MM.1S (cell line): ENCODE measurements at places on chromosomes 5 and 9.

DNA sequence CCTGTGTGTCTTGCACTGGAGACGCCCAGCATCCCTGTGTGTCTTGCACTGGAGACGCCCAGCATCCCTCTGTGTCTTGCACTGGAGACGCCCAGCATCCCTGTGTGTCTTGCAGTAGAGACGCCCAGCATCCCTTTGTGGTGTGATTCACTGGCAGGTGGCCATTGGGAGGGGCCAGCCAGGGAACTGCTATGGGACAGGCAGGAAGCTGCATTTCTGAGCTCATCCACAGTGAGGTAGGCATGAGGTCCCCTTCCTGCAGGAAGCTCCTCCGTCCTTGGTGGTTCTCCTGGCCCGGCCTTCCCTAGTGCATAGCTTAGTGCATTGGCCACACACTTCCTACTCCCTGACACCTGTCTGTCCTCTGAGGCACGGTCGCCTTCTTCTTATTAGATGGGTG lies 43.5 kb downstream of the IRX1 start:
- no peak for DNase-seq

GRCh38 chr9:72497447-72498046 lies 23.9 kb upstream of the TMC1 start:
- no peak for DNase-seq

- DNase-seq = no peak
Measured at GRCh38 chr5:127515693-127516440, 1.6 kb upstream of the PRRC1 start.

DNA sequence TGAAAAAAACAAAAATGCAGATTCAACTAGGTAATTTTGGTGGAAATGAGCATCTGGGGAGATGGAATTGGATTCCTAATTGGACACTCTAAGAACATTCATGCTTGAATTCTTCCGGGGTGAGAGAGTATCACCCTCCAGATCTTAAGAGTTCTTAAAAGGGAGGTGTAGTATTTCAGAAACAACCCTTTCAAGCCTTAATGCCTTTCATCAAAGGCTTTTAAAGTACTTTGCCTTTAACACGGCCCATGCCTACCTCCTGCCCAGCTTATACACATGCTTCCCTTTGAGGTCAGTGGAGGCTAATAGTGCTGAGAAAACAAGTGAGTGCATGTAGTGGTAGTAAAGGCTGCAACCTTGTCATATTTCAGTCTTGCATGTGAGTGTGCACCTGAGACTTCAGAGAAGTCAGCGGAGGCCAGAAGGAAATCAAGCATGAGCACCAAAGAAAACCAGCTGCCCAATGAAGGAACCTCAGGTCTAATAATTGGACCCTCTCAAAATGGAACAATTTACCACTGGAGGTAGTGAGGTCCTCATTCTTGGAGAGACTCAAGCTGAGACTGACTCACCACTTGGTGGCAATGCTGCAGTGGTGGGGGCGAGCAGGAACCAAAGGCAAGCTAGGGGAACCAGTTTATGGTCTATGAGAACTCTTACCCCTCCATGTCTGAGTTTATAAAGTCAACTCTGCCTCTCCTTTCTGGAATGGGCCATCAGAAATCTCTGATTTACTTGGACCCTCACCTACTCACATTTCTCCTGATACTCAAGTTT lies 98.4 kb upstream of the GDNF start:
- DNase-seq = no peak

DNA sequence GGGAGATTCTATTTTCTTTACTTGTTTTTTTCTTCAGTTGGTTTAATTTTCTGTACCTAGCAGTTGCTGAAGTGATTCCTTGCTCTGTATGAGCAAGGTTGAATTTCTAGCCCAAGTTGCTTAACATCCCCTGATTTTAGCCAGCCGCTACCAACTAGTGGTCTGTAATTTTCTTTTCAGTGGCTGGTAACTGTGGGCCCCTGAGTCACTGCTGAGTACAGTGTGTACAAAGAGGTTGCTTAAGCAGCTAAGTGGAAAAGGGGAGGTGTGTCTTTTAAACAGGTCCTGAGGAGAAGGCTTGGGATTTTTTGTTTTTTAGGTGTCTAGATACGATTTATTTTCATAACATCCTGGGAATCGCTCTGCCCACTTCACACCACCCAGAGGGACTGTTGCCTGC lies 254.7 kb downstream of the NR3C1 start:
- no peak for DNase-seq

- no peak for DNase-seq
Measured at GRCh38 chr9:3321186-3321585, 204.6 kb downstream of the RFX3 start.

DNA sequence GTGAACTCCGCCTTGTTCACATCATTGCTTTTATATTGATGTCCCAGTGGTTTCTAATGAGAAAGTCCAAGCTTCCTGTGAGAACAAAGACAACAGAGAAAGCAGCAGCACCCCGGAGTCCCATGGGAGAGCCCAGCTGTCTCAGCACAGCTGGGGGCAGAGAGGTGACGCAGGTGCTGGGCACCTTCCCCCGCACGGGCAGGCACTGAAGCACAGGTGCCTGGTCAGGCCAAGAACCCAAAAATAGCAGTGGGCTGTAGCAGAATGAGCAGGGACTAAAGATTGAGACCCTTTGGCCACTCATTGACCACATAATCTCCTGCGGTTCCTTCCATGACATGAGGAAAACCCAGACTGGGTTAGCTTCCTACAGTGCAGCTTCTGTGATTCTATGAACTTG lies 18.8 kb downstream of the SRD5A1 start:
- no peak for DNase-seq

- no peak for DNase-seq
Measured at GRCh38 chr5:35741971-35742370, 114.7 kb upstream of the IL7R start.

GRCh38 chr5:75465480-75465879 lies 45.9 kb downstream of the CERT1 start:
- DNase-seq = no peak

DNA sequence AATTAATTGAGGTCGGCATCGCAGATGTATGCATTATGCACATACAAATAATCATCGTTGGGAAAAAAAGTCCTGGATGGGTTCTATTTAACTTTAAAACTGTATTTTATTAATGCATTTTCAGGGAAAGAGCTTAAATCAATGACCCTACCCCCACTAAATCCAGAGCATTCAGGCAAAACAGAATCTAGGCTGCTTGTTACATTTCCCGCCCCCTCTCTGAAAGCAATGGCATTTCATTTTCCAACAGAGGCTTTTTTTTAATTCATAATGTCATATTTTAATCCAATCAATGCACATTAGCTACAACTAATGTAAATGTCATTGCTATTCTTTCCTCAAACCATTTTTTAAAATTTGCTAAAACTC lies 117.4 kb upstream of the GRIA1 start:
- no peak for DNase-seq

- DNase-seq = no peak
Measured at GRCh38 chr5:72066705-72067107, 40.6 kb upstream of the MAP1B start.

DNA sequence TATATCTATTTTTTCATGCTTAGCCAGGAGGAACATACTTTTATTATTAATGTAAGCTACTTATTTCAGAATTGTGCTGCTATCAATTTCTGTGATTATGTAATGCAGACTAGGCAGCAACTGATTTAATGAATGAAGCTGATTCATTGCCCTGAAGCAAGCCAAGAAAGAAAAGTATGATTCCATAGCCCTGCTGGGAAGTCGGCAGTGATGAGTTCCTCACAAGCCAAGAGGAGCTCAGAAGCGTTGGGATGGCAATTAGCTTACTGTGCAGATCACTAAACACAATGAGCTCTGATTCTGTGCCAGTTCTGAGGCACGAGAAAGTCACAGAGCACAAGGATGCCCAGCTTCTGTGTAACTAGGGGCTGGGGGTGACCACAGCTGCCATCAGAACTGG lies 254.3 kb upstream of the KLF9 start:
- DNase-seq = no peak

GRCh38 chr5:39700523-39700922 lies 275.7 kb upstream of the DAB2 start:
- no peak for DNase-seq

- DNase-seq = no peak
Measured at GRCh38 chr5:129766798-129767197, 18.9 kb downstream of the MINAR2 start.

GRCh38 chr5:75681125-75681830 lies 36.0 kb downstream of the POC5 start:
- peak; percentile 42 for DNase-seq

- DNase-seq = no peak
Measured at GRCh38 chr9:114250235-114250568, 72.7 kb upstream of the ORM1 start.

DNA sequence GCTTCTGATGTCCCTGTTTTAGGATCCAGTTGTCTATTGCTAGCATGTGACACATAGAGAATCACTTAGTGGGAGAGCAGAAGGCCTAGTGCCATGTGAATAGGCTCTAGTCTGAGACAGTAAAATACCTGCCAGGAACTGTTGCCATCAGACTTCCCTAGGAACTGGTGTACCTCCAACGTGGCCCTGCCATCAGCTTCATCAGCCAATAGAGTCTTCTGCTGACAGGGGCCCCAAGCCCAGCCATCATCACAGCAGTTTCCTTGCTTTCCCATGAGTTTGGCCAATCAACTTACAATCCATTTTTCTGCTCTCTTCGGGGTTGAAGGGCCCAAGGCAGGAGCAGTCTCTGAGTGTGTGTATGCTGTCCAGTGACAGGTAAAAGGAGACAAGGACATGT lies 128.4 kb upstream of the ADRA1B start:
- no peak for DNase-seq

DNA sequence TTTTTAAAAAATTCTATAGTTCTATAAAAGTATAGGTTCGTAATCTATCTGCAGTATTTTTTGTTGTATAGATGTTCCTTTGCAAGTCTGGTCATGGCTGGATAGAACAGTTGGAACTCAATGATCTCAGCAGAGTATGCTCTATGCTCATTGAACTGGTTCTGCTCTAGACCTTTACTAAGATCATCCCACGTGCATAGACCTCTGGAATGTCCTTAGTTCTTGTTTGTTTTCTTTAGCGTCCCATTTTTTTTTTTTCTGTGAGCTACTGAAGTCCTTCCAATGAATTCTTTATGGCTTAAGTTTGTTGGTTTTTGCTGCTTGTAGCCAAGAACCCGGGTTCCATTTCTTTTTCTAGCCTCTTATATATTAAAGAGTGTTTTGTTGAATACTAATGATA lies 3.5 kb downstream of the TMEM38B start:
- DNase-seq = no peak

- no peak for DNase-seq
Measured at GRCh38 chr9:87592554-87593358, 95.1 kb downstream of the DAPK1 start.

GRCh38 chr5:16586556-16586955 lies 30.2 kb downstream of the RETREG1 start:
- no peak for DNase-seq

DNA sequence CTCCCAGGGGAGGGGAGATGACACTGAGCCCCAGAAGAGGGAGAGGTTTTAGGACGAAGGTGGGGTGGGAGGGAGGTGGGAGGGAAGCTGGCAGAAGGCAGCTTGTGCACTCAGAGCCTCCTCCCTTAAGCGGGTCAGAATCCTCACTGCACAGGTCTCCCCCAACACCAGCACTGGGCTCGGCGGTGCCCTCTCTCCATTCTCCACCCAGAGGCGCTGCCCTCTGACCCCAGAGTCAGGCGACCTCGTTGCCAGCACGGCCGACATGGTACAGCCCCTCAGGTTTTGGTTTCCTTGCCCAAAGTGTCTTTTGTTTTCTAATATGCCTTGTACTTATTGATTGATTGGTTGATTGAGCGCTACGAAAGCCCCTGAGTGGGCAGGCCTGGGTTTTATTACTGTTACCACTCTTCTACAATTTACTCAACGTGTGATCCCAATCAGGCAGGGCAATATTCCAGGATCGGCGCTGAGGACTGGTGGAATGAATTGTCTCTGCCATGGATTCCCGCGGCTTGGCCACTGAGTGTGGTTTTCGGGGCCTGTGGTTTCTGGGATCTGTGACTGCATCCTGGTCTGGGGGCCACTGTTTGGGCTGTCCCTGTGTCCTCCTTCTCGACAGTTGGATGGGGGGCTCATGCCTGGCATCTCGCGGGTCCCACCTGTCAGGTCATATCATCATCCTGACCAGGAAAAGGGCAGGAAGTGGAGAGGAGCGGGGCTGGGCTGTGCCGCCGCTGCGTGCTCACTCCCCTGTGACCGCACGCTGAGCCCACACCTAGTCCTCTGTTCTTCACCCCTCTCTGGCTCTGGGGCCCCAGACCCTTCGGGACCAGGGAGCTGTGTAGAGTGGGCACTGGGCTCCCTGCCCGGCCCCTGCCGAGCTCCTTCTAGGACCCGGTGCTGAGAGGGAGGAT lies 9.6 kb upstream of the FCN2 start:
- DNase-seq = no peak

- peak; percentile 95 for DNase-seq
Measured at GRCh38 chr9:90881648-90882047, 80.0 kb downstream of the SYK start.

GRCh38 chr5:122500245-122501088 lies 188.4 kb downstream of the SNCAIP start:
- peak; percentile 46 for DNase-seq

GRCh38 chr9:71571186-71571585 lies 197.1 kb downstream of the CEMIP2 start:
- DNase-seq = no peak

DNA sequence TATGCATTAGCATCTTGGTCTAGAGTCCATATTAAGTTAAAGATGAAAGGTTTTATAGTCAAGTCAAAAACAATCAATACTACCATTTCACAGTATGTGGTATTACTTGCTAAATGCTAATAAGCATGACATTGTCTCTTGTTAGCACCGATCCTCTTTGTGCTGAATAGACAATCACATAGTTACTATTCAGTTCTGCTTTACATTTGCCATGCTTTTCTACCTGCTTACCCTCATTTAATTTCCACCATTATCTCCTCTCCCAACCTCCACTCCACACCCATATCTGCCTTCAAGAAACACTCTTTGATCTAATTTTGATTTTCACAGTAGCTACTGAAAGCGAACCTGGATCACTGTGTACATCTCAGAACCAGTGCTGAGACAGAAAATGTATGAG lies 16.8 kb downstream of the MEGF9 start:
- no peak for DNase-seq

GRCh38 chr5:97242341-97242740 lies 59.3 kb upstream of the RIOK2 start:
- no peak for DNase-seq

- DNase-seq = no peak
Measured at GRCh38 chr5:13629218-13629617, 315.3 kb downstream of the DNAH5 start.

- peak; percentile 81 for DNase-seq
Measured at GRCh38 chr5:102755686-102756371, 724 bp downstream of the PAM start.

DNA sequence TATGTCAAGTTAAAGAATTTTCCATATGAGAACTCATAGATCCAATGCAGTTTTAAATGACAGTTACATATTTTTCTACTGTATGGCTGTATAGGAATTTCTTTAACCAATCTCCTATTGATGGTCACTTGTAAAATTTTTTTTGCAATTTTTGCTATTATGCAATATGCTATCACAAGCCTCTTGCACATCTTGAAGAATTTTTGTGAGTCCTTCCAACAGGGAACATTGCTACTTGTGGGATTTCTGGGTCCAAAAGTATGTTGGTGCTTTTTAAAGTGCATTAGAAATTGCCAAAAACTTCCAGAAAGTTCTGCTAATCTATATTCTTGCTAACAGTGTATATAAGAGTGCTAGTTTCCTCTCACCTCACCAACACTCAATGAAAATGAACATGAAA lies 65.1 kb downstream of the NPR3 start:
- no peak for DNase-seq

- DNase-seq = peak; percentile 95
Measured at GRCh38 chr9:126471084-126471624, 142.6 kb upstream of the LMX1B start.
